ENCODE measurements at places on chromosomes 5 and 9.

GRCh38 chr9:122468735-122469134, 9.0 kb downstream of the OR1J1 start:
- DNase-seq = no peak

- no peak for DNase-seq
These were observed 1457.0 kb downstream of the MAT2B start for GRCh38 chr5:164962329-164962961.

- no peak for DNase-seq
These were observed 251.5 kb downstream of the FSTL4 start for GRCh38 chr5:133360693-133361472.

DNA sequence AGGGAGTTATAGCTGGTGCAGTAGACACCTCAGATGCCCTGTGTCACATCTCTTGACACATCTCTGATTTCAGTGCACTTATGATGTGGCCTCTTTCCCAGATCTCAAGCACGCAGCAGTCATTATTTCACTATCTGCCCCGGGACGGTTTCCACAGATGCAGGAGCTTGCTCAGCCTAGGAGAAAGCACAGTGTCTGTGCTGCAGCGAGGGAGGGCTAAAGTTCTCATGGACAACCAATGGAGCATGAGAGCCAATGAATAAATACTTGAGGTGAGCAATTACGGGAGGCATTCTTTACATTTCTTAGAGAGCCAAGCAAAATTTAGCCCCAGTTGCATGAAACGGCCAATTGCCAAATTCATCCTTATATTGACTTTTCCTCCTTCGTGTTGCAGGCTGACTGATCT, 7.4 kb upstream of the MOB3B start:
- no peak for DNase-seq

GRCh38 chr9:89304834-89305188, 6.2 kb upstream of the CKS2 start:
- DNase-seq = no peak

DNA sequence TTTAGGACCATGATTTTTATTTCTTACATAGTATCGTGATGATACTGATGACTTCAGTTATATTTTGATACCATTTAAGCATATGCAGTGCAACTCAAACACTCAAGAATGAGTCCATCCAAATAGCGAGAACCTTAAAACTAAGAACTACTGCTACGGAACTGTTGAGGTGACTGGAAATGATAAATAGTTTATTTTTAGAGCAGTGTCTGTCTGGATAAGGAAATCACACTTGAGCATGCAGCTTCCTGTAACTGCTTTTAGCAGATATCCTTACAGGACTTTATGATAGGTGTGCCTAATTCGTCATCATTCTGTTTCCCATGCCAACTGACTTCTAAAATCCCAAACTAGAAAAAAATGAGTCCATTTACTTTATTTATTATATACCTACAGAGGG, 85.5 kb downstream of the ADGRV1 start:
- DNase-seq = no peak

DNA sequence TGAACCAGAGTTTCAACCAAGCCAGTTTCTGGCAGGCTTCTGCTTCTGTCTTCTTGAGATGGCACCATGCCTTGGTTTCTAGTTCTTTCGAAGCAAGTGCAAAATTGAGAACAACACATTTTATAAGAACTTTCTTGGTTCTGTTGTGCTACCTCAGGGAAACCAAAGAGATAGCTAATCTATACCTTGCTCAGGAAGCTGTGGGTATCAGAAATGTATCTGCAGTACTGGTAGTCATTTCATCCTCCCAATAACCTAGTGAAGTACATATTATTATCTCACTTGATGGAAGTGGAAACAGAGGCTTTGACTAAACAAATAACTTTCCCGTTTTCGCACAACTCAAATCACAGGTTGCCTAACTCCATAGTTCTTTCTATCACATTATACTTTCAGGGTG, 246.6 kb downstream of the ENC1 start:
- DNase-seq = no peak

GRCh38 chr9:33851301-33851700, 34.3 kb downstream of the UBE2R2 start:
- no peak for DNase-seq

- peak; percentile 81 for DNase-seq
These were observed 1.0 kb downstream of the FOXE1 start for GRCh38 chr9:97853844-97854695.

DNA sequence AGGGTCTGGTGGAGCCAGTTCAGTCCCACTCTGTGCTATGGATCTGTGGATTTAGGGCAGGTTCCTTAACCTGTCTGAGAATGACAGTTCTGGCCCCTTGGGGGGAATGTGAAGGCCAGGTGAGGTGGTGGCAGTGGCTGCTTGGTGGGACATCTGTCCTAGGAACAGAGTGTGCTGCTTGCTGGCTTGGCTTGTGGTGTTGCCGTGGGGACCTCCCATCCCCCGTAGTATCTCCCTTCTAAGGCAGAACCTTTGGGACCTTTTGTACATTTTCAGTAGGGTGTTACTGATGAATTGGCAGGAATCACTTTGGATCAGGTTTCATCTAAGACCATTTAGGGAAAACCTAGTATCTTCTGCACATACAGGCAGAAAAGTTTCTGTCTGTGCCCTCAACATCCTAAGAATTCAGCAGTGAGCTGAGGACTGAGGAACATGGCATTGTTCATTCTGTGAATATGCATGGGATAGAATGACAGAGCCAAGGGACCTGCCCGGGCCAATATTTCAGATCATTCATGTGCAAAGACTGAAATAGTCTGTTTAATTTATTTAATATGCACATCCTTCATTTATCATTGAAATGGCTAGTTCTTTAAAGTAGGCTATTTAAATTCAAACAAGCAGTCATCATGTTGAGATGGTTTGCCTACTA, 64.6 kb downstream of the WNK2 start:
- no peak for DNase-seq

DNA sequence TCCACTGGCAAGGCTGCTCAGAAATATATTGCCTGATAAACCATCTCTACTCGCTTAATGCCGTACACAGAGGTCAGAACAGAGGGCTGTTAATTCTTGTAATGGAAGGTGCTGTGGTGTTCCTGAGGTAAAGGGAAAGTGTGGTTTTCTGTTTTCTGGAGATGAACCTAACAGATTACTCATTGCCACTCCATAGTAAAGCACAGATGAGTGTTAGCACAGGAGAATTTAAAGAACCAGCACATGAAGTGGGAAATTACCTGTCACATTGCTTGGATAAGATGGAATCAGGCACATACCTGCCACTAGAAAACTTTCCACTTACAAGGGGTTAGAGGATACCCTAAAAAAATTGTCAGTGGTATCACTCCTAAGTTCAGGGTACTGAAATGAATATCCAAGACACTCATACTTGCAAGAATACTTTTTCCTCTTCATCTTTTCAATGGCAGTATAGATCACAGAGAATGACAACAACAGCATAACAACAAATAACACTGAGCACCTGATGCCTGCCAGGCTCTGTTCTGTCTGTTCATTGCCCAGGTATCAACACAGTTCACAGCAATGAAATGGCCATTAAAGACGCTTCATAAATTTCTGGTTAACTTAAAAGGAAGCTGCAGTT, 152.9 kb upstream of the GNA14 start:
- no peak for DNase-seq

DNA sequence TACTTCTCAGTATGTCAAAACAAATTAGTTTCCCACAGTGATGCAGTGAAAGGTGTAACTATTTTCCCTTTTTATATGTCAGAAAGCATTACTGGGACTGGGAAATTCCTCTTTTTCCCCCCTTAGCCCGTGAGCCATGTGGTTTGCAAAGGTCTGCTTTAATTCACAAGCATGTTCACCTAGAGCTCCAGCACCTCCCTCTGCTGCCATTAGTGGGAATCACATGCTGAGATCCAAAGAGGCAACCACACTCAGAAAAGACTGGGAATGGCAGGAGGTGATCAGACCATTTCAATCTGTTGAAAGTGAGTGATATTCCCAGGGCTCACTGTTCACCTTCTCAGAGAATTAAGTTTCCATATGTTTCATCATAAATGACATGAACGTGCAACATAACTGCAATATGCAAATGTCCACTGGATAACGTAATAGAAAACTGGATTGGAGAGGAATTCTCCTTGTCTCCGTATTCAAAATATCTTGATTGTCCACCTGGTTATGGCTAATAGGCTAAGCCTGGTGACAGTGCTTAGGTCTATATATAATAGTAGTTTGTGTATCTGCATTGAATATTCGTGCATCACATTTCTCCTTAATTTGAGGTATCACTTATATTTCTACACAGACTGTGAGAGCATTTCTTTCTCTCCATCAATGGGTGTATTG, 703.5 kb upstream of the WWC1 start:
- no peak for DNase-seq

- DNase-seq = peak; percentile 2
These were observed 588.3 kb downstream of the EBF1 start for GRCh38 chr5:158511454-158511853.

- peak; percentile 78 for DNase-seq
These were observed 238.8 kb downstream of the ARHGAP26 start for GRCh38 chr5:143008809-143009521.

- DNase-seq = no peak
These were observed 721.4 kb upstream of the MEF2C start for GRCh38 chr5:89604342-89604741.

DNA sequence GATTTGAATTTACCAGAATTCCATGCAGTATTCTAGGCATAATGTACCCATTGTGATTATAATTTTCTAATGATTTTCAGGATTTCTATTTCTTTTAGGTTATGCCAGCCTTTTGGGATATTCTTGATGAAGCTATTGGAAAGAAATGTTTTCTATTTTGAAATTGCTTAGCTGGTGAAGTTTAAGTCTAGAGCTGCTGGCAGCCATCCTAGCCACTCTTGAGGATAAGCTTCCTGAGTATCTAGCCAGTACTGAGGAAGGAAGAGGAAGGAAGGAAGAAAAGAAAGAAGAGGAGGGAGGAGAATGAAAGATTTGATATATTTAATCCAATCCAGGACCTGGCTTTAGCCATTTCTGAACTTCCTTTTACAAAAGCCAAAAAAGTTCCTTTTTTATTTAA, 142.1 kb upstream of the DAB2 start:
- DNase-seq = no peak

Data from CD4-positive, CD25-positive, alpha-beta regulatory T cell (primary cell).